NCI-H1417 treated with DMSO at 0.1 percent for 48 hours (cell line): ENCODE measurements at places on chromosomes 11 and 22.

DNA sequence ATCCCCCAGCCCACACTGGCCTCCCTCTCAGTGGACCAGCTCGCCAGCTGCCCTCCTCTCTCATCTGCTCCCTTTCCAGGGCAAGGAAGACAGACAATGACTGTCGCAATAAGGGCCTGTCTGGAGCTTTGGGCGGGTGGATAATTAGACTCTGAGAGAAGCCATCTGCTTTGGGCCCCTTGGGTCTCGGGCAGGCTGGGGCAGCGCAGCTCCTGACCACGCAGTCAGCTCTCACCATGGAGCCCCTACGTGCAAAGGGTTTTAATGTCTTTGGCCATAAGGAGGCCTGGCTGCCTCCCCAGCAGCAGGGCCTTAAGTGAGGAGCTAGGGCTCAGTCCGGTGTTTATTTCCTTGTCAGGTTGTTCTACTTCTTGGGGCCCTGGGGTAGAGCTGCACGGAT is 153.9 kb downstream of the CHST1 start:
- no peak for DNase-seq

GRCh38 chr11:26688701-26689100 is 33.2 kb downstream of the SLC5A12 start:
- DNase-seq = no peak

DNA sequence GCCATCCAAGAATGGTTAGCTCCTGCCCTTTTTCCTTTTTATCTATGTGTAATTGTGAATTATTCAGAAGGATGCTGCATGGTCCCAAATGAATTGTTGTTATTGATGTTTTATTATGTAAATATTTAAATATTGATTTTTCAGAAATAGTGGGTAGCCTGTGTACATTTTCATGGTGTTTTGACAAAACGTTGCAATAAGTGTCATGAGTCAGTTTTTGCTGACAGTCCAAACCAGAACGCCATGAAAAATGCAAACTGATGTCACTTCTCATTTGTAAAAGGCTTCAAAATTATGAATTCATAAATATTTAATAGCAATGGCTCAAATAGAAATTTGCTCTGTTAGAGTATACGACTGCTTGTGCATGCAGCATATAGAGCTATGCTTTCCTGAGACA is 422.5 kb downstream of the CNTN5 start:
- no peak for DNase-seq

DNA sequence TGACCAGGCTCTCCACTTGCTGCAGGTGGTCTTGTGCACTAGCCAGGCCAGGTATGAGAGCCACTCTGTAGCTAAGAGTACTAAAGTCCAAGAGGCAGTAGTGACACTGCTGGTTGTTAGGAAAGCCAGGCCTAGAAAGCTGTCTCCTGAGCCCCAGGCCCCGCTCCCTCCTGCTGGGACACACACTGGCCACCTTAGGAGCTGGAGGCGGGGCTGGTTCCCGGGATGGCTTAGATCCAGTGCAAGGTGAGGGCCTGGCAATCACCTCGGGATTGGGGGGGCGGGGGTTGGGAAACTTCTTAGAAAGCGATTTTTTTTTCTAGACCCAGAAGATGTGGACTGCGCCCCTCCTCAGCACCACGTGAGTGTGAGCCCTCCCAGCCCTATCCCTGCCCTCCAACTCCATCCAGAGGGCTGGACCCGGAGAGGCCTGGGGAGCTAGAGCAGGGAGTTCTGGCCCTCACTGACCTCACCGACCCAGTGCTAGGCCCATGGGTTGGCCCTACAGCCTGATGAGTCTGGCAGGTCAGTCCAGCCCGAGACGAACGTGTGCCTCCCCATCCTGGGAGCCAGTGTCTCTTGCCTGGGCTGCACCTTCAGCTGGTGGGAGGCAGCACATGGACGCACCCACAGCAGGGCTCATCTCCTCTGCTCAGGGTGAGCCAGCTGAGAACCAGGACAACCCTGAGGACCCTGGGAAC is 18.1 kb downstream of the SLC37A2 start:
- no peak for DNase-seq

DNA sequence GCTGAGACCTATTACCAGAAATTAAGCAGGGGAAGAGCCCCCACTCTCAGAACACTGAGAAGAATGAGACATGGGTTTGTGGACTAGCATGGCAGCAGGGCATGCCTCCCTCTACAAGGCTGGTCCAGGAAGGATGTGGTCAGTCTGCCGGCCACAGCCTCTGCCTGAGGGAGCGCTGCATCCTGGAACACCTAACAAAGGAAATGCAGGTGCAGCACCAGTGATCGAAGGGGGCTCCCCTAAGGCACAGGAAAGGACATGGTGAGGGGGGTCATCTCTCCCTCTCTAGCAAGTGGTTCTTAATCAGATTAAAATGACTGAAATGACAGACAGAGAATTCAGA is 40.6 kb upstream of the ARL14EP start:
- no peak for DNase-seq

- no peak for DNase-seq
These were observed 886.4 kb downstream of the BRD1 start for GRCh38 chr22:48941033-48941902.

DNA sequence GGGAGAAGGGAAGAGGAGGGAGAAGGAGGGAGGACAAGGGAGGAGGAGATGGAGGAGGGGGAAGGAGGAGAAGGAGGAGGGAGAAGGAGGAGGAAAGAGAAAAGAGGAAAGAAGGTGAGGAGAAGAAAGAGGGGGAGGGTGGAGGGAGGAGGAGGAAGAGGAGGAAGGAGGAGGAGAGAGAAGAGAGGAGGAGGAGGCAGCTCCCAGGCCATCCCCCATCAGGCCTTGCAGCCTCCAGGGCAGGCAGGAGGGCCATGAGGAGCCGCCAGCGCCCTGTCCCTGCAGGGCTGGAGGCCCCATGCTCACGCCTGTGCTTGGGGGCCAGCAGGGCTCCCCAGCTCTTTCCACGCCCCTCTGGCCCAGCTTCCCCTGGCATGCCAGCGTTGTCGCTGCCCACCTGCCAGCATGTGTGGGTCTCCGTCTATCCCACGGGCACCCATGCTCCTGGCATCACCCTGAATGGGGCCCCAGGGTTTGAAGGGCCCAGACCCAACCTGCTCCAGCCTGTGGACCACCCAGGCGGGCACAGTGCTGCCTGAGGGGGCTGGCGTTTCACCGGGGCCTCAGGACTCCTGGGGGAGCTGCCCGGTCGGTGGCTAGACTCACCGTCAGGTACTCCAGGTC is 5.2 kb downstream of the TSPAN32 start:
- no peak for DNase-seq

- DNase-seq = no peak
These were observed 9.0 kb upstream of the MCM5 start for GRCh38 chr22:35390933-35391332.

- DNase-seq = no peak
These were observed 84.9 kb upstream of the RAB1B start for GRCh38 chr11:66183494-66184048.

DNA sequence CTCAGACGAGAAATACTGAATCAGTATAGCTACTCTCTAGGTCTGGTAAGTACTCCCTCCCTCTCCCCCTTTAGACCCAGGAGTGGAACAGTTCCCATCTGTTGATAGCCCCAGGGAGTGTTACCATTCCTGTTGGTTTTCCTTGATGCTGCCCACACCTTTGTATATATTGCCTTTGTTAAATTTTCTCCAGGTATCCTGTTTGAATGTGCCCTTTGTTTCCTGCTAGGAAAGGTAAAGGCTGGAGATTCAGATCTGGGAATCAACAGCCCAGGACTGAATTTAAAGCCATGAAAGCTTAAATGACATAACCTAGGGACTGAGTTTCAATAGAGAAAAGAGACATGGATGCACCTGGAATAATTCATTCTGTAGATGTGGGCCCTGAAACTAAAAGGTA is 68.3 kb downstream of the CCDC83 start:
- no peak for DNase-seq

GRCh38 chr11:26741036-26741435 is 19.2 kb upstream of the SLC5A12 start:
- DNase-seq = no peak

- DNase-seq = no peak
These were observed 1.8 kb upstream of the PACS1 start for GRCh38 chr11:66068154-66068821.

DNA sequence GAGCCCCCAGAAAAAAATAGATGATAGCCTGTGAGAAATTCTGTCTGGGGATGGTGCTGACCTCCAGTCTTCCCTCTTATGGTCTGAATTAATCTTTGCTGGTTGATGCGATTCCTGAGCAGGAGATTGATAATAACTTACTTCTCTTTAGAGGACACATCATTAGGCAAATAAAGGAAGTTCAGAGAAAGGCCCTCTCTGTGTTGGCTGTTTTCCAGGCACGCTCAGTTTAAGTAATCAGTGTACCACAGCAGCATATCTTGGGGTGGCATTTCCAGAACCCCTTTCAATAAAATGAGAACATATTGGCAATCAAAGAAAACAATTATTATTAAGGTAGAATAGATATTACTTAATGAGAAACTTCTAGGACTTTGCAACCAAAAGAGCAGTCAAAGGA is 1129.3 kb upstream of the RAG2 start:
- no peak for DNase-seq

DNA sequence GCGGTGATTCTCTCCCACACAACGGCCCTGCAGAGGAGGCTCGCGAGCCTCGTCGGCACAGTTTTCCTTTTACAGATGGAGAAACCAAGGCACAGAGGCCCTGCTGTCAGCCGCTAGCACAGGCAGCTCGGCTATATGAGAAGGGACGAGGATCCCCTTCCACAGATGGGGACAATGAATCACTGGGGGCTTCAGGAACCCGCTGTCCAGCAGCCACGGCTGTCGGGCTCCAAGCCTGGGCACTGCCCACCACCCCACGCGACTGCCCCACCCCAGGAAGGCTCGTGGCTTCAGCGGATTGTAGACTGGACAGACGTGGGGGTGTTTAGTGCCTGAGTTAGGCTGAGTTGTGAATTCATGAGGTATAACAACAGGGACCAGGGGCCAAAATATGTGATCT is 17.2 kb upstream of the FGF3 start:
- DNase-seq = no peak

- DNase-seq = no peak
These were observed 13.4 kb upstream of the GRK2 start for GRCh38 chr11:67252831-67253239.

GRCh38 chr11:118789501-118790356 is 1.2 kb downstream of the DDX6 start:
- peak; percentile 32 for DNase-seq

DNA sequence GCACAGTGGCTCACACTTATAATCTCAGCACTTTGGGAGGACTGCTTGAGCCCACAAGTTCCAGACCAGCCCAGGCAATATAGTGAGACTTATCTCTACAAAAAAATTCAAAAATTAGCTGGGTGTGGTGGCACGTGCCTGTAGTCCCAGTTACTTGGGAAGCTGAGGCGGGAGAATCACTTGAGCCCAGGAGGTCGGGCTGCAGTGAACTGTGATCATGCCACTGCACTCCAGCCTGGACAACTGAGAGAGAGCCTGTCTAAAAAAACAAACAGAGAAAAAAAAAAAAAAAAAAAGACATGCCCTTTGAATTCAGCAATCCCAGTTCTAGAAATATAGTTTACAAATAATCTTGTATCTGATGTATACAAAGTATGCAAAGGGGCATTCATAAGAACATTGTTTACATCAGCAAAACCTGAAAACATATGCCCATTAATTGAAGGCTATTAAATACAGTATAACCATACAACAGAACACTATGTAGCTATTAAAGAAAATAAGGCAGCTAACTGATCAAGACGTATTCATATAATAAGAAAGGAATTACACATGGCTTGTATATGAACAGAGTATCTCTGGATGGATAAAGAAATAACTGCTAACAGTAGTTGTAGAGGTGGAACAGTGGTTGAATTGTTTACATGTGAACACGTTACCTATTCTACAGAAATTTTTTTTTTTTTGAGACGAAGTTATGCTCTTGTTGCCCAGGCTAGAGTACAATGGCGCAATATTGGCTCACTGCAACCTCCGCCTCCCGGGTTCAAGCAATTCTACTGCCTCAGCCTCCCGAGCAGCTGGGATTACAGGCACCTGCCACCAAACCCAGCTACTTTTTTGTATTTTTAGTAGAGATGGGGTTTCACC is 35.7 kb downstream of the CELF1 start:
- DNase-seq = no peak

- DNase-seq = no peak
These were observed 65.2 kb upstream of the MTMR2 start for GRCh38 chr11:95989076-95989605.

GRCh38 chr11:80532633-80533232 is 1091.9 kb upstream of the TENM4 start:
- no peak for DNase-seq

DNA sequence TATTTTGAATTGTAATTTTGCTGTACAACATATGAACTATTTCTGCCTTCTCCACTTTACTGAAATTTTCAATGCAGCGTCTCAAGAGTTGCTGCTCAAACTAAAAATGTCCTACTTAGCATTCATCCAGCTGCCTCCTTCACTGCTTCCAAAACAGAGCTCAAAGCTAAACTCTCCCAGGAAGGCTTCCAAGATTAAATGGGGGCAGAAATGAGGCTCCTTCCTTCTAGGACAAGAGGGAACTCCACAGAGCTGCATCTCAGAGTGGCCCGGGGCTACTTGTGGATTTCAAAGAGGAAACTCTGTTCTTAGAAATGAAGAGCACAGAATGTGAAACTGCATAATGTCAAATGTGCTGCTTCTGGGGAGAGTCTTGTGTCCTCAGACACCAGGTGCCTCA is 295.9 kb upstream of the NCAM1 start:
- no peak for DNase-seq

GRCh38 chr11:38460429-38460828 is 1862.4 kb upstream of the RAG2 start:
- no peak for DNase-seq

DNA sequence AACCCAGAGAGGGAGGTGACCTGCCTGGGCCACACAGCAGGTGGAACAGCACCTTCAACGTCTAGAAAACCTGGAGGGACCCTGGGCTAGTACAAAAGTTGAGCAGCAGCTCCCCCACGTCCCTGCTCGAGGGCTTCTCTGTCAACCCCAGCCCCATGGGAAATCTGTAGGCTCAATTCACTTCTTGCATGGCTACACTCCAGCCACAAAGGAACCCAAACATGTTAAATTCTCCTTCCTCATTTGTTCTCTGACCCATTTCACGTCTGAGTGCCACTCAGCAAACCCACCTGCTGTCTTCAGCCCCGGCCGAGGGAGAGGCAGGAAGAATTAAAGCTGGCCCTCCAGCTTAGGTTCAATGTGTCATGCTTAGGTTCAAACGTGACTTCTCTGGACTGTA is 418.5 kb downstream of the MIAT start:
- DNase-seq = no peak

DNA sequence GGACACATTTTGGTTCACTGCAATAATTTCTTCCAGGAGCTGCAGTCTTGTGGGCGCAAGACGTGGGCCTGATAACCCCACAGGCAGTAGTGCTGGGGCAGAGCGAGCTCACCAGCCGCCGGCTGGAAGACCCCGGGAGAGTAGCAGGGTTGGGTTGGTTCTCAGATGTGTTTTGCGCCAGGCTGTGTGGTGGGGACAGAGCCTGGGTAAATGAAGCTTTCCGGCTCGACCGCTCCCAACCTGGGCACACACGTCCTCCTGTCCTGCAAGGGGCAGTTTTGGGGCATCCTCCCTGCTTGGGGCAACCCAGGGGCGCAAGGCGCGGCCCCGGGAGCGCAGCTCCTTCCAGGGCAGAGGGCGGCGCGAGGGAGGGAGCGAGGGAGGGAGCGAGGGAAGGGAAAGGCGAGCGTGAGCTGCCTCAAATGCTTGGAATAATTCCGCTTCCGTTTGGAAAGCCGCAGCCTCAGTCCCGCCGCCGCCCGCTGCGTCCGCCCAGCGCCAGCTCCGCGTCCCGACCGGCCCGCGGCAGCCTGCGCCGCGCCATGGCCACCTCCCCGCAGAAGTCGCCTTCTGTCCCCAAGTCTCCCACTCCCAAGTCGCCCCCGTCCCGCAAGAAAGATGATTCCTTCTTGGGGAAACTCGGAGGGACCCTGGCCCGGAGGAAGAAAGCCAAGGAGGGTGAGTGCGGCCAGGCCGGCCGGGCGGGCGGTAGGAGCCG is at the start of gene PARVA:
Gene PARVA (plus strand): TSS at position 466 of the 718 bp plus-strand sequence. CDS start 77 bp downstream, at position 543.
- no peak for DNase-seq
